ENCODE measurements at places on chromosomes 3 and 15.

- no peak for DNase-seq
Measured at GRCh38 chr3:188262488-188262887, 108.5 kb downstream of the LPP start.

DNA sequence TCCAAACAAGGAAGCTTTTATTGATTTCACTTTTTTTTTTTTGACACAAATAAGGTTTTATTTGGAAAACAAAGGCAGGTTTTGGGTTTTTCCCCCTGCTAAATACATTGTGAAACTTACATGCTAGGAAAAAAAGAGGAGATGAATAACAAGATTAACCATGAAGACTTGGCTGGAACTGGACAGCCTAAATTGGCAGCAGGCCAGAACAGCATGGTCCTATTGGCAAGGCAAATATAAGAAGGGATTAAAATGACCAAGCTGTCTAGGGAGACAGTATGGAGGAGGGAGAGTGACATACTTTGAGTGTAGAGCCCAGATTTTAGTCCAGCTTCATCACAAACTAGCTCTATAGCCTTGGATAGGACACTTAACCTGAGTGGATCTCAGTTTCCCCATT lies 63.9 kb upstream of the BBX start:
- no peak for DNase-seq

DNA sequence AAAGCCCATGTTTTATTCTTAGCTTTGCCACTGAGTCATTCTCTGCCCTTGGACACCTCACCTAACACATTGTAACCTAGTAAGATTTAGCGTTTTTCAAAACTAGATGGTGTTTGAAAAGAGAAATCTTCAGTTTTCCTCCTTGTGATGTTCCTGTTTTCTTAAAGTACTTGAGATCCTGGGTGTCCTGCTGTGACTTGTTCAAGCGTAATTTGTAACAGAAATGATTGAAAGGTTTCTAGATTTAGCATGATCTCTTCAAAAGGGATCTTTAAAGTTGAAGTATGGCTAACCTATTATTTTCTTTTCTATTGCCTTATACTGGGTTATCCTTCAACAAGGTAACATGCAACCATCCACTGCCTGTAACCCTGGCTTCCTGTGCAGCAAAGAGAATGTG lies 32.6 kb upstream of the SPATA16 start:
- DNase-seq = no peak

GRCh38 chr3:71395927-71396695 lies 187.4 kb downstream of the FOXP1 start:
- DNase-seq = no peak

- no peak for DNase-seq
Measured at GRCh38 chr15:44340410-44340809, 51.9 kb downstream of the GOLM2 start.

DNA sequence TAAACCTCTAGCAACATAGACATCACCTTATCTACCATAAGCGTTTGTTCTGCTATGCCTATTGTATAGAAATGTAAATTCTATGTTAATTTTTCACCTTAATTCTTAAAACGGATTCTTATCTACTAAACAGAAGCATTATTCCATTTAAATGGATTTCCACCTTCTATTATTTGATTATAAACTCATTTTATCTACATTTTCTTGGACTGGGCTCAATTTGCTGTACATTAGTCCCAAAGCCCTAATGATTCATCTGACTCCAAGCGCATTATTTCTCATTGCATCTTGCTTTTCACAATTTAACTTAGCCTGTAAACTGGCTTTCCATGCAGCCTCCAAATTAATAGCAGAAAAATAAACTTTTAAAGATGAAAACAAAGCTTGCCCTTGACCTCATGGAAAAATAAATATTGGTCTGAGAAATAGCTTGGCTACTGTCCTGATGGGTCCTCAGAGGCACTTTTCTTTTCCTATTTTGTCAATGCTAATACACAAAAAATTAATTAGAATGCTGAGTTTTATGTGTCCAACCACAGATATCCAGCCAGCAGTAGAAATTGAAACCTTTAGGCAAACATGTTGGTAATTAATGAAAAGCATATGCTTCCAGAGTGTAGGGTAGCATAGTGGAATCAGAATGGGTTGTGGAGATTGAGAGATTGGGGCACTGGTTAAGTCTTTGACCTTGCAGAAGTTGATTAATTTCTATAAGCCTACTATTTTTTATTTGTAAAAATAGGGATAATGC lies 81.4 kb upstream of the CFAP20DC start:
- DNase-seq = no peak

GRCh38 chr15:52495125-52495524 lies 33.6 kb downstream of the MYO5A start:
- DNase-seq = no peak

DNA sequence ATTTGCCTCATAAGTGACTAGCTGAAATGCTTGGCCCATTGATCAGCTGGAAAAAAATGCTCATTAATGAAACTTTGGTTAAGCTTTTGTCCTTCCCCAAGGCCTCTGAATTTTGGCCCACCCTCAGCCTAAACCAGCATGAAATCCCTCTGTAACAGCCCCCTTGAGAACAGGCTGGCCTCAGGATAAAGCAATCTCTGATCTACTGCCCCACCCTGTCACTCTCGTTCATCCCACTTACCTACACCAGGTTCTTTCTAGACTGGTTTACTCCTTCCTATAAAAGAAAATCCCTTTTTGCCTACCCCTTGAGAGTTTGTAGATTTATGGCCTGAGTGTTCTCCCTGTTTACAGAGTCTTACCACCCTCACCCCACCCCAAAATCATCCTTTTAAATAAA lies 3.4 kb upstream of the AEN start:
- no peak for DNase-seq

GRCh38 chr3:178003756-178004155 lies 532.5 kb upstream of the KCNMB2 start:
- no peak for DNase-seq

- no peak for DNase-seq
Measured at GRCh38 chr3:186368717-186369116, 6.7 kb upstream of the DGKG start.

All from NCI-H1694 treated with DMSO at 0.1 percent for 48 hours (cell line).